Hepatic stellate cell (primary cell): ENCODE measurements at places on chromosomes 5 and 9.

GRCh38 chr5:115262321-115263077 is at the start of gene PGGT1B:
TSS of gene PGGT1B (minus strand) at chr5:115262877. CDS start at chr5:115262851, 26 bp downstream.
- peak; percentile 44 for DNase-seq

- no peak for DNase-seq
Observed at GRCh38 chr5:131751506-131751905, 45.3 kb downstream of the FNIP1 start.

- DNase-seq, result no peak
Observed at GRCh38 chr5:149149942-149150341, 8.6 kb downstream of the ABLIM3 start.

GRCh38 chr9:643966-644365 is 197.5 kb upstream of the DMRT1 start:
- DNase-seq, result no peak

- DNase-seq, result no peak
Observed at GRCh38 chr5:93395971-93396379, 185.0 kb downstream of the NR2F1-AS1 start.

DNA sequence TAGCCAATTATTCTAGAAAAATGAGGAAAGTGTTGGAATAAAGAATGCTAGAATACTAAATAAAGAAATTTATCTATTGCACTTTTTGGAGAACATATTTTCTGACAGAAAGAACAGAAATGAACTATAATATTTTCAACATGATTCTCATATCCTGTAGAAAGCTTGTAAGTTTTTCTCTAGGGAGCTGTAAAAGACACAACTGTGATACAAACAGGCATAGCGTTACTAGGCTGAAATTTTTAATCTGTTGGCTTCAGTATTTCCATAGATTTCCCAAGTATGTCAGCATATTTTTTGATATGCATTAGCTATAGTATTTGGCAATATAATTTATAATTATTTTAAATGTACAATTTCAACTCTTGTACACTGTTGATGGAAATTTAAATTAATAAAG is 31.3 kb downstream of the ANXA1 start:
- DNase-seq, result no peak

GRCh38 chr9:2800394-2801179 is 43.3 kb downstream of the PUM3 start:
- DNase-seq, result no peak

GRCh38 chr5:131382407-131383395 is 118.8 kb downstream of the CDC42SE2 start:
- peak; percentile 44 for DNase-seq

GRCh38 chr9:91628892-91629291 is 205.3 kb upstream of the NFIL3 start:
- no peak for DNase-seq

GRCh38 chr5:113488645-113489184 is 462 bp upstream of the MCC start:
- no peak for DNase-seq

- DNase-seq, result no peak
Observed at GRCh38 chr5:79256563-79256962, 20.6 kb downstream of the JMY start.

DNA sequence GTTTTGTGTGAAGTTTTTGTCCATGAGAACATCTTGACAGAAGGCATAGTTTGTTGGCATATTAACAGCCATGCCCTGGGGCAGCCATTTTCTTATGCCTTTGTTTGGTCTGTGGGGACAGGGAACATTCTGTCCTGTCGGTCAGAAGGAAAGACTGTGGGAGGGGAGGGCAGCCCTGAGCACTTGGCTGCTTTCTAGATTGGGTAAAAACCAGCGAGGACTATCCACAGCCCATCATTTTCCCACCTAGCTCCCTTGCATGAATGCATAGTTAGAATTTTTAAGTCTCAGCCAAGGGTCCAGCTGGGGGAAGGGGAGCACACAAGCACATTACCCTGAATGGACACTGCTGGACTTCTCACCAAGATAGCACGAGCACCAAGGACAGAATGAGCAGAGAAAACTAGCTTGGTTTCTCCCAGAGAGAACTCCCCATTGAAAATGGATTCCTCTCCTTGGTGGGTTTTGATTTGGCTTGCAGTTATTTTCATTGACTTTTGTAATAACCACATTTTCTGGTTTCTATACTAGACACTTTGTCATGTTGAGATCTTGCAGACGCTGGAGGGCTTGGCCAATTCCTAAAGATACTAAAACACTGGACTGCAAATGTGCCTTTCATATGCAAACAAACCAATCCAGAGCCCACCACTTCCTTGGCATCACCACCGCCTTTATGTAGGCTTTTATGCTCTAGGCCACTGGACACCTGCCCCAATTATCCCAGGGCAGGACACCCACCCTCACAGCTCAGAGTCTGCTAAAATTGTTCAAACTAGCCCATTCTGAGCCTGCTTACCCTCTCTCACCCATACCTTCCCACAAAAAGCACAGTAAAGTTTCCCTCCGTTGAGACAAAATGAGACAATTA is 129.9 kb downstream of the BOD1 start:
- DNase-seq, result no peak

GRCh38 chr5:82234885-82235284 is 43.3 kb downstream of the RPS23 start:
- no peak for DNase-seq

GRCh38 chr9:21605489-21605931 is 123.4 kb upstream of the IFNE start:
- DNase-seq, result peak; percentile 6

DNA sequence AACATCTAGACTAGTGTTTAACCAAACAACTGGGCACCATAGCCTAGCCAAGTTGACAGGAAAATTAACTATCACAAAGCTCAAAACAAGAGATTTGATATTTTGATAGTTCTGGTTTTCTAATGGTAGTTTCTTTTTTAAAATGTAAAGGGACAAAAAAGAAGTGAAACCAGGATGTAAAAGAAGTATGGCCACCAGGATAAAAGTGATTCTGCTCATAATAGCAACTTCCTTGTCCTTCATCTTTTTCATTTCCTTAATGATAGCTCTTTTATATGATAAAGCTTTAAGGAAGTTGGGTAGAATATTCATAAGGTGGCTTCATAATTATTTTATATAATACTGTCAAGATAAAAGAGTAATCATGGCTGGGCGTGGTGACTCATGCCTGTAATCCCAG is 139.1 kb downstream of the BASP1 start:
- no peak for DNase-seq

DNA sequence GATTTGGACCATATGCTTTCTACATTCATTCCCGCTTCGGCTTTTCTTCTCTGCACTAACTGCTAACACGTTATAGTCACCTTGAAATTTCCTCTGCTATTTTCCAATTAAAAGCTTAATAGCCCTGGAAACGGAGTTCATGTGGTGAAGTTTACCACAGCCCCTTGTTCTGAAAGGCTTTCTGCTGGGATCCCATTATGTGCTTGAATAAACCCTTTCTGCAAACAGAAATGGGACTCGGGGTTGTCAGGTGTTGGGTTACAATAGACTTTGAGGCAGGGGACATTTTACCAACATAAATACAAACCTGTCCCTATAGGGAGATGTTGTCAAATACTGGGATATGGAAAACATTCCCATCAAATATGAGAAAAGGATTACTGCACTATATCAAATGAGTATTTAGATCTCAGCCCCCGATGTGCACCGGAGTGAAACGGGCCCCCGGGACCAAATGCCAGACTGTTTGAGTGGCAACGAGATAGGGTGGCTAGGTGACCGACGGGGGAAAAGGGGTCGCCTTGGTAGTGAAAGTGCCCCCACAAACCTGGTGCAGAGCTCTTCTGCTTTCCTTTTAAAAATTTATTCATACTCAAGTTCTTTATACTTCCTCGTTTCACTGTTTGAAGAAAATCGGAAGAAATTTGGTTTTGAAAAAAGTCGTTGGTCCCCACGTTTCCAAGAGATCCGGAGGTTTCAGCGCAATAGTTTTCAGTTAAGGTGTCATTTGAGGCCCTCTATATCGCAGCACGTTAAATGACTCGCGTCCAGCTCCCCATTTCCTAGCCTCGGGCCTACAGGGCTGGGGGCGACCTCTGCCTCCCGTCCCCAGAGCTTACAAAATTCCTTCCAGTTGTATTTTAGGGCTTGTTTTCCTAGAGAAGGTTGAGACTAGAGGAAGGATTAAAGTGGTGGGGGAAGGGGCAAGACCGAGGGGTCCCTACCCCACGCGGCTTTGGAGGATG is 2.1 kb upstream of the DMRT3 start:
- DNase-seq, result no peak

GRCh38 chr9:112135706-112136105 is 39.4 kb downstream of the SUSD1 start:
- no peak for DNase-seq

DNA sequence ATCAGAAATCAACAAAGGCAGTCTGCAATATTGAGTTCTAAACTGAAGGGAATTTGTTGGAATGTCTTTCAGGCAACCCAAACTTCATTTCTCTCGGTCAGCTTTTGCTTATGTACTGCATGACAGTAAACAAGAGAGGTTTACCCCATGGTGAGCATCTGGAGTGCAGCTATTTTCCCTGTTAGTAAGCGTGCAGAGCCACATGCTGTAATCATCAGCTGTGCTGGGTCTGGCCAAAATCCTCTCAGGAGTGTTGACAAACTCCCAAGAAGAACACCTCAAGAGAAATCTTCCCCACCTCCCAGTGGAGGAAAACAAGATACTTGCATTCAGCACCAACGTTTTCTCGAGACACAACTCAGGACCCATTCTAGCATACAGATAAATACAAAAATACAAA is 83.6 kb upstream of the ADAMTSL1 start:
- no peak for DNase-seq

- peak; percentile 2 for DNase-seq
Observed at GRCh38 chr9:135665795-135666189, 2.7 kb downstream of the LCN9 start.

- DNase-seq, result no peak
Observed at GRCh38 chr9:22415941-22416691, 30.5 kb upstream of the DMRTA1 start.

DNA sequence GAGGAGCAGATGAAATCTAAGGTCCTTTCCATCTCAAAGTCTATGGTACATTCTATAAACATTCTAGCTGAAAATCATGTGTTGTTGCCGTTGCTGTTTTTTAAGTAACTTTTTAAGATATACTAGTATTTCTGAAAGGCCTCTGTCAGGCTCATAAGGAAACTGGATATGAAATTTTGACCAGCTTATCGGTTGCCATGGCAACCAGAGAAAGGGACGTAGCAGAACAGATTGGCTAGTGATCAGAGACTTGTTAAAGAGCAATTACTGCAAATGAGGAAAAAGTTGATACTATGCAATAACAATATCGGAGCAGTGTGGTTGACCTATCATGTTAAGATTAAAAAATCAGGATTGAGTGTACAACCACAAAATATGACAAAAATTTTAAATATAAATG is 57.0 kb upstream of the RNF180 start:
- DNase-seq, result no peak

GRCh38 chr5:69007726-69008368 is 86.0 kb upstream of the SLC30A5 start:
- peak; percentile 44 for DNase-seq

DNA sequence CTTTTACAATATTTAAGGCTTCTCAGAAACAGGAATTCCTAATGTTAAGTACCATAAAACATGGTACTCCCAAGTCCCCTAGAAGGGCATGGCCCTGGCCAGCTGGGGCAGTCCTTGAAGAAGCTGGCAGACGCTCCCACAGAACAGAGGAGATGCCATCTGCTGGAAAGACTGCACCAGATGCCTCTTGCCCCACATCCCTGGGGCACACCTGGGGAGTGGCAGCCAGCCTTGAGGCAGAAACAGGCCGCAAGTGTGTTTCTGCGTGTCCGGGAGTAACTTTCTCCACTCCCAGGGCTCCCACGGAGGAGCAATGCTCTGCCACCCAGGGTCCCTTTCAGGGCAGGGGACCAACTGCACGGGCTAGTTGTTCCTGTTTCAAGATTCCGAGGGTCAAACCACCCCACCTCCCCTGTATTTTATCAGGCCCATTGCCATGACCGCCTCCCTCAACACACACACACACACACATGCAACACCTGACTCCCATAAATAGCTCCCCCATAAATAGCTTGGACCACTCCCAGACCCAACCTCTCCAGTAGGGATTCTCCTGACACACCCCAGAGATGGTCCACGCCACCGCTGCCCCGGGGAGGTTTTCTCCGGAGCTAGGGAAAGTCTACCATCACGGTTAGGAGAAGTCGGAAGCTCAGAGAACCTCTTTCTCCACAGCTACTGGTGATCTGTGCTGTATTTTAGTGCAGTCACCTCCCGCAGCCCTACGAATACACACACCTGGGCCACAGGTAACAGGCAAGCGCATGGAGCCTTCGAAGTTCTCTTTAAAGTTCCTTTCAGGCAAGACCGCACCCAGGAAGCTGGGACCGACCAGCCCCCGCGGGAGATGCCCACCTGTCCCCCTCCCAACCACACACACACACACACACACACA is 1.5 kb downstream of the SPOCK1 start:
- DNase-seq, result no peak

DNA sequence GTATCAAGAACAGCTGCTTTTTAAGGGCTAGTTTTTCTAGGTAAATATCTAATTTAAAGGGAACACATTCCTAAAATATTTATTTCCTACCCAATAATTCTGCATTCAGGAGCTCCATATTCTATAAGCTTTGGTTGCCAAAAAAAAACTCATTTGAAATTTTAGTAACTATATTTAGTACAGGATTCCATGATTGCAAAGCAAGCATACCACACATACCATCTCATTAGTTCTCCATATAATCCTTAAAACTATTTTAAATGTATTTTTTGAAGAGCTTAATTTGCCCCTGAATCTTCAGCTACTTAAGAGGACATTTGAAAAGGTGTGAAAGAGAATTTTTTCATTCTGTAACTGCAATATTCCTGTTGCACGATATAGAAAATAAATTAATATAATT is 877.0 kb downstream of the NR2F1-AS1 start:
- no peak for DNase-seq

GRCh38 chr5:125413496-125414274 is 667.2 kb upstream of the ZNF608 start:
- no peak for DNase-seq

GRCh38 chr5:56088431-56088949 is 93.7 kb upstream of the IL6ST start:
- no peak for DNase-seq

DNA sequence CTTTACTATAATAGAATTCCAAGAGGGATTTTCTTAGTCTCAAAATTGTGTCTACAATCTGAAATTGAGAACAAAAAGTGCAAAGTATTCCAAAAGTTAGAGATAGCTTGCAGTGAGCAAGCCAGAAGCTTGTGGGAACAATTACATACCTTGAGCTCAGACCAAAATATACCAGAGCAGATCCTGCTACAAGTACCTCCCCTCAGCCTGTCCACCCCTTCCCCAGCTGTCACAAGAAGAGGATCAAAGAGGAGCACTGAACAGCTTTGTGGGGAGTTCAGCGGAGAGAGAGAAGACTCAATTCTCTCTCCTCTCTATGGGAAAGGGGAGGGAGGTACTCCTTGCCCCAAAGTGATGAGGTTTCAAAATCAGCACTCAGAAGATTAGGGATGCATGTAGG is 869.2 kb upstream of the DMAC1 start:
- no peak for DNase-seq

DNA sequence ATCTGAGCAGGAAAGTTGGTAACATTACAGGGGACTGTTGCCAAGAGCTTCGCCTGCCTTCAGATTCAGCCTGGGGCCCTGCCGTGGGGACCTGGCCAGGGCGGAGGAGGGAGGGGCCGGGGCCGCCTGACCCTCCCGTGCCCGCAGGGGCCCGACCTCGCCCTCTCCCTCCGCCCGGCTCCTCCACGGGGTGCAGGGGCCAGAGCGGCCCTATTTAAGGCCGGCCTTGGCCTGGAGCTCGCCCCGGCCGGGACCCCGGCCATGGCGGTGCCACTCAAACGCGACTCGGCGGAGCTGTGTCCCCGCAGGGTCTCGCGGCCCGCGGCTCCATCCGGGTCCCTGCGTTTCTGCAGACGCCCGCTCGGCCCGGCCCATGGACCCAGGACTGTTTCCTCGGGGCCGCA is 757 bp downstream of the TMEM250 start:
- DNase-seq, result no peak

- DNase-seq, result no peak
Observed at GRCh38 chr5:122730456-122730855, 44.4 kb upstream of the SNX2 start.
